ENCODE measurements at places on chromosomes 7 and 10. TPM values are rescaled to one million over a fixed set of nuclear protein-coding genes. Genes with fewer than 3 reads are reported as not detected.
A peak's percentile ranks its signal among the peaks of the same experiment; 100 is the strongest.

GRCh38 chr7:99791667-99792369 is 7.8 kb upstream of the CYP3A4 start:
- DNase-seq = no peak

DNA sequence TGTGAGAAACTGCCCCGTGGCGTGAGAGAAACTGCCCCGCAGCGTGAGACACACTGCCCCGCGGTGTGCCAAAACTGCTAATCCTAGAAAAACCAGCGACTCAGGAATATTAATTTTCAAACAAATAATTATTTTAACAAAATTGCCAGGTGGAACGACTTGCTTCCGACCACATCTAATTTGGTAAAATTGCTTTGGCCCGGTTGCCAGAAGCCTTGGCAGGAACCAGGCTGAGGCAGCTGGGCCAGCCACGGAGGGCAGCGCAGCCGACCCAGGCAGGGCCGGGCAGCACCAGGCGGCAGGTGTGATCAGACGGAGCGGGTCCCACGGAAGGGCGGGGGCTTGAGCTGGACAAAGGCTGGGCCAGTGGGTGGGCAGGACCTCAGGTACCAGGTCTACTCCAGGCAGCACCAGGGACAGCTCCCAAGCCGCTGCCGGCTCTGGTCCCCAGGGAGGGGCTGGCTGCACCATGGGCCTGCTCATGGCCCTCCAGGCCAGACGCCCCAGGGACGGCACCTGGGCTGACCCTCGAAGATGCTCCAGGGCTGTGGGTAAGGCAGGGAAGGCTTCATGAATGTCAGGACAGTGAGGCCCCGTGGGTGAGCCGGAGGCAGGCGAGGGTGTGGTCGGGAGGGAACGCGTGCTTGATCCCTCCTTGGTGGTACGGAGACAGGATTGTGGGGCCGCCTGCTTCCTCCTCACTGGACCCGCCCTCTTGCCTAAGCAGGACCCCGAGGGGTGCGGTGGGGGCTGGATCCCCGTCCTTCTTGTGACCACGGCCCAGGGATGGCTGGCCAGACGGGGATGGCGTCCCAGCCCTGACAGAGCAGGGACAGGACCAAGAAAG is 7.7 kb upstream of the ADGRA1 start:
- DNase-seq = no peak

- no peak for DNase-seq
Observed at GRCh38 chr10:124265776-124266467, 152.8 kb downstream of the OAT start.

DNA sequence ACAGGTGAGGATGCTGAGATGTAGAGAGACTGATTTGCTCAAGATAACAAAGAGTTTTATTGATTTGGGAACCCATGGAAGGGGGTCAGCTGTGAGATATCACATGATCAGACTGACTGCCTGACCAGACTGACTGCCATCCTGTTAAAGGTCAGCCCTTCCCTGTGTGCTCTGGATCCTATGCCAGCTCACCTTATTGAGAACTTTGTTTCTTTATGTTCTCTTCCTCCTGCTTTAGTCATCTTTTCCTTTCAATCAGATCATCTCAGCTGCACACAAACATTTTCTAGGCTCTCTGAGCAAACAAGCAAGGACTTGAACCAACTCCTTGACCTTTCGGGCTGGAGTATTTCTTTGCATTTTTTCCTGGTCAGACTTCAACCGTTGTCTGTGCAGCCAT is 50.0 kb upstream of the MTPN start:
- no peak for DNase-seq

DNA sequence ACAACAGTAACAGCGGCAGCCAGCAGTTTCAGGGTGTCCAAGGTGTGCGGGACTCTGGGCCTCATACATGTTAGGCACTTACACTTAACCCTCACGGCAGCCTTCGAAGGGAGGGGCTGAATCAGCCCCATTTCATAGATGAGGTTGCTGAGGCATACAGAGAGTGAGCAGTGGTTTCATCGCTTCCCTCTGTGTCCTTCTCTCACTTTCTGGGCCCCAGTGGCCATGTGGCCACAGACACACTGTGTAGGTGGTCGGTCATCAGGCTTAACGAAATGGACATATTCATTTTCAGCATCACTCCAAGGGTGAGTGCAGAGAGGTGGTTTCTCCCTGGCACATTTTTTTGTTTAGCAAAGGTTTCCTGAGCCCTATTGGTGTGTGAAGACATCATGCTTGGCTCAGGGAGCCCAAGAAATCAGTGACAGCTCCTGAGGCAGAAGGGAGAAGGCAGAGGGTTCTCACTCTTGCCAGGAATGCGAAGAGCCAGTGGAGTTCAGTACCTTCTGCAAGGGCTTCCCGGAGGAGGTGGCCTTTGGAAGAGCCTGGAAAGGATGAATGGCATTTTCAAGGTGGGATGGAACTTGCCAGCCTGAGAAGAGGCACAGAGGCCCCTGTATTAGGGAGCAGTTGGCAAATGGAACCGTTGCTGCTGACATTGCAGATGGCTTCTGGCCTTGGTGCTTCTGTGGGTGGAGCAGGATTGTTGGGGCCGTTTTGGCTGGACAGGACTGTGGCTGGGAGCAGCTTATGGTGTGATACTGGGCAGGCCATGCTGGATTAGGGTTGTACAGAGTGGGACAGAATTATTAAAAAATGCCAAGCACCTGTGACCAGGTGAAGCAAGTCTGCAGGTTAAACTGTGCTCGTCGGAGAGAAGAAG is 61.7 kb upstream of the PPIF start:
- DNase-seq = no peak

GRCh38 chr7:36015733-36016132 is 137.3 kb upstream of the EEPD1 start:
- no peak for DNase-seq

NUPR2 gene
- polyA plus RNA-seq = not detected

DNA sequence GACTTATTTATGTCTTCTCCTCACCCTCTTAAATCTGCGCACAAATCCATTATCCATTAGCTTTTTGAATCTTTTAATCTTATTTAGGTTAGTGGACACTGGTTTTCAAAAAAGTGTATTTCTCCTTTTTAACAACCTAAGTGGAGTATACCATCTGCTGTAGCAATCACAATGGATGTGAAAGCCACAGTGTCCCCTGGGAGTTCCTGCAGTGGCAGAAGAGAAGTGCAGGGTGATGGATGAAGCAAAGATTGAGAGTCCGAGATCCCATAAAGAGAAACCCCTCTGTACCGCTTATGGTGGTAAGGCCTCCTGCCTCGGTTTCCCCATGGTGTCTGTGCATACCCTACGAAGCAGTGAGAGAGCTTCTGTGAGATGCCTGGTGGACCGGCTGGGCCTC is 236.4 kb downstream of the COBL start:
- DNase-seq = no peak

DNA sequence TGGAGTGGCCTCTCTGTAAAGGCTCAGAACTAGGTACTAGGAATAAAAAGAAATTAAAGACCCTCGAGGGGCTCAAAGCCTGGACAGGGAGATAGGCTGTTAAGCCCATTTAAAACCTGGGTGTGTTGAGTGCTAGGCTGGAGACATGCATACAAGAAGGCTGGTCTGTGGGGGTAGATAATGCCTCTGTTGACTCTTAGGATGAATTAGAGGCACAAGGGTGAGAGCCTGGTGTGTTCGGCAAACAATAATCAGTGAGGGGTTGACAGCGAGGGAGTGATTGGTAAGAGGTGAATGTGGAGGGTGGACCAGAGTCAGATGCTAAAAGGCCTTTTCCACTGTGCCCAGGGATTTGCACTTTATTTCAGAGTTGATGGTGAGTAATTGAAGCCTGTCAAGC is 12.7 kb downstream of the GSTO2 start:
- DNase-seq = no peak

OR2A12 gene
- not detected for polyA plus RNA-seq

DNA sequence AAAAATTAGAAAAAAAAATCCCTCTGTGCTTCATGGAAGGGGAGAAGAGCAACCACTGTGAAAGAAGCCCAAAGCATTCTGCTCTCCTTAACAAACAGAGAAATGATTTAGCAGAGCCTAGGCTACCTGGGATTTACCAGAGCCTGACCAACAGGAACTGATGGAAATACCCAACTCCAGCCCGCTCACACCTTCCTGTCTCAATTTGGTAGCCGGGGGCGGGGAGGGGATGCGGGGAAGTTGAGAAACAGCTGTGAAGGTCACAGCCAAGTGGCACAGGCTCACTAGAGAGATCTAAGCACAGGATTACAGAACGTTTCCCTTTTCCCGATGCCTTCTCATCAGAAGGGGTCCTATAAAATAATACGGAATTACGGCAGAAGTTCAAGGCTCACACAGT is 17.6 kb downstream of the RSU1 start:
- no peak for DNase-seq

PRKAR2B gene
- polyA plus RNA-seq = 2.6 TPM

ZNF789 gene
- 11.4 TPM for polyA plus RNA-seq

RTKN2 gene
- polyA plus RNA-seq = 1.5 TPM

DNA sequence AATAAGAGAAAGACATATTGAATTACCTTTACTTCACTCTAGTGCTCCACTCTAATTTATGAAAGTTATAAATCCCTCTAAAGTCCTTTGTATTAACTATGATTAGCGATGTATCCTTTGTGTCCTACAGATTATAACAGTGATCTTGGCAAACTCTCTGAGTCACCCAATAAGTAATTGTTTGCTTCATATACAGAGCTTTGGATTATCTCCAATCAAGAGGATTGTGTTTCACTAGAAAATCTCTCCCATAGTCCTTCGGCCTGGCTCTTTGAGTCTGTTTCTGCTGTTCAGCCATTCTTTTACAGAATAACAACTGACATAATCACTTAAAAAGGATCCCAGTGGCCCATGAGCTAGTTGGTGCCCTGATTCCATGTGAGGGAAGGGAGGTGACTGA is 9.5 kb downstream of the LMOD2 start:
- DNase-seq = no peak

PRRT4 gene
- polyA plus RNA-seq = not detected

NACAD gene
- 0.36 TPM for polyA plus RNA-seq

DNA sequence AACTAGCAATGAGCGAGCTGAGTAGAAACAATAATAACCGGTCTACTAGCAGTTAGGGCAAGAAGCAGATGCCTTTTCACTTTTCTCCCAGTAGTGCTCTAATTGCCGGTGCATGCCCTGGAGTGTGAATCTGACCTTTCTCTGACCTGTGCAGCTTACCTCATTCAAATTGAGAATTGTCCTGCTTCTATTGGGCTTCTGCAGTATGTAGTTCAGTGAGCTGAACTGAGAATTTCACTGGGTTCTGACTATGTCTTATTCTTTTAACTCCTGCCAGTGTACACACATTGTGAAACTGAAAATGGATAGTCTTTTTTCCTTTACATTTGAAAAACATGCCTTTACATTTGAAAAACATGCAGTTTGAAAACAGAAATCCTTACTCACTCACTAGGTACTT is 157.9 kb upstream of the GRM3 start:
- DNase-seq = no peak

CYP26A1 gene
- polyA plus RNA-seq = 0.06 TPM

DNA sequence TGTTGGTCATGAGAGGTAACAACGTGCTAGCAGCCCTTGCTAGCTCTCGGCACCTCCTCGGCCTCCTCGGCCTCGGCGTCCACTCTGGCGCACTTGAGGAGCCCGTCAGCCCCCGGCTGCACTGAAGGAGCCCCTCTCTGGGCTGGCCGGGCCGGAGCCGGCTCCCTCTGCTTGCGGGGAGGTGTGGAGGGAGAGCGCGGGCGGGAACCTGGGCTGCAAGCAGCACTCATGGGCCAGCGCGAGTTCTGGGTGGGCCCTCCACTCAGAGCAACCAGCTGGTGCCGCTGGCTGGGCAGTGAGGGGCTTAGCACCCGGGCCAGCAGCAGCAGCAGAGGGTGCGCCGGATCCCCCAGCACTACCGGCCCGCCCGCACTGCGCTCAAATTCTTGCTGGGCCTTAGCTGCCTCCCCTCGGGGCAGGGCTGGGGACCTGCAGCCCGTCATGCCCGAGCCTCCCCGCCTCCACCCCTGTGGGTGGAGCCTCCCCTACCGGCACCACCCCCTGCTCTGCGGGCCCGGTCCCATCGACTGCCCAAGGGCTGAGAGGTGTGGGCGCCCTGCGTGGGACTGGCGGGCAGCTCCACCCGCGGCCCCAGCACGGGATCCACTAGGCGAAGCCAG is 96.1 kb downstream of the PAXIP1 start:
- DNase-seq = no peak

- DNase-seq = no peak
Observed at GRCh38 chr7:31443457-31443856, 70.4 kb upstream of the ITPRID1 start.

GRCh38 chr7:93011351-93012294 is 106.2 kb downstream of the SAMD9 start:
- peak; percentile 90 for DNase-seq

Measured in BJ (cell line).